Heart right ventricle (tissue), 16 donors: ENCODE measurements at places on chromosomes 11 and 22. TPM values are rescaled to one million over a fixed set of nuclear protein-coding genes. Genes with fewer than 3 reads are reported as not detected.

DNA sequence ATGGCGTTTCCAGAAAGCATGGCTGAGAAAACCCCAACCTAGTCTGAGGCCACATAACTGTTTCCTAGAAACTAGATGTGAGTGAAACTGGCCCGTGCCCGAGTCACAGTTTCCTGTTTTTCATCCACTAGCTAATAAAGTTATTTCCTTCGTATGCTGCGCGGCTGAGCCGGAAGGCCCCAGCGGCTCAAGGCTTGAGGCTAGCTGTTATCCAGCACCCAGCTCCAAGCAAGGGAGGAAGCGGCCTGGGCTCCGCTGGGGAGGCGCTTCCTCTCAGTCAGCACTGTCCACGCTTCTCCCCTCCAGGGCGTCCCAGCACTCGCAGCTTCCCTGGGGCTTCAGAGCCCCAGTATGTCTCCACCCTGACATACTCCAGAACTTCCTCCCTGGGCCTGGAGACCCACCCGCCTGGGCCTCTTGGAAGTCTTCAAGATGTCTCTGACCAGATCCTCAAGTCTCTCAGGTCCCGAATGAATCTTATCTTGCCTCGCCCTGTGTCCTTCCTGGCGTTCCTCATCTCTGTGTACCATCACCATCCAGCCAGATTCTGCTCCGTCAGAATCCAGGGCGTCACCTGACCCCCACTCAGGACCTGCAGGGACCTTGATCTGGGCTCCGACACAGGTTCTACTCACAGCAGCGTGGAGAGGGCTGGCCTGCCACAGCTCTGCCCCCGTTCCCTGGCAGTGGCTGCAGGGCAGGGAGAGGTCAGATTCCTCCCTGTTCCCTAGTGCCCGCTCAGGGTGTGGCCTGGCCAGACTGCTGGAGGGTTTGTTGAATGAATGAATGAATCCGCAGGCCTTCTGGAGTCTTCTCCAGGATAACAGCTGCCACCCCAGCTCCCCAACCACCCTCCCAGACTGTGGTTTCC, 81.9 kb downstream of the LRRC32 start:
- peak overlapping the region; percentile 77 for H3K27ac ChIP-seq
- no peak overlapping the region for H3K4me3 ChIP-seq
- no peaks in the 10 kb centered on the region for H3K27me3 ChIP-seq
- H3K36me3 ChIP-seq, result no peaks in the 10 kb centered on the region
- peaks cover 17% of the 10 kb centered on the region for H3K4me1 ChIP-seq
- DNase-seq, result peak; percentile 84

- no peak overlapping the region for H3K27ac ChIP-seq
- no peak for DNase-seq
- no peaks in the 10 kb centered on the region for H3K27me3 ChIP-seq
These were observed 227.4 kb upstream of the FAT3 start for GRCh38 chr11:91997226-91997625.

DNA sequence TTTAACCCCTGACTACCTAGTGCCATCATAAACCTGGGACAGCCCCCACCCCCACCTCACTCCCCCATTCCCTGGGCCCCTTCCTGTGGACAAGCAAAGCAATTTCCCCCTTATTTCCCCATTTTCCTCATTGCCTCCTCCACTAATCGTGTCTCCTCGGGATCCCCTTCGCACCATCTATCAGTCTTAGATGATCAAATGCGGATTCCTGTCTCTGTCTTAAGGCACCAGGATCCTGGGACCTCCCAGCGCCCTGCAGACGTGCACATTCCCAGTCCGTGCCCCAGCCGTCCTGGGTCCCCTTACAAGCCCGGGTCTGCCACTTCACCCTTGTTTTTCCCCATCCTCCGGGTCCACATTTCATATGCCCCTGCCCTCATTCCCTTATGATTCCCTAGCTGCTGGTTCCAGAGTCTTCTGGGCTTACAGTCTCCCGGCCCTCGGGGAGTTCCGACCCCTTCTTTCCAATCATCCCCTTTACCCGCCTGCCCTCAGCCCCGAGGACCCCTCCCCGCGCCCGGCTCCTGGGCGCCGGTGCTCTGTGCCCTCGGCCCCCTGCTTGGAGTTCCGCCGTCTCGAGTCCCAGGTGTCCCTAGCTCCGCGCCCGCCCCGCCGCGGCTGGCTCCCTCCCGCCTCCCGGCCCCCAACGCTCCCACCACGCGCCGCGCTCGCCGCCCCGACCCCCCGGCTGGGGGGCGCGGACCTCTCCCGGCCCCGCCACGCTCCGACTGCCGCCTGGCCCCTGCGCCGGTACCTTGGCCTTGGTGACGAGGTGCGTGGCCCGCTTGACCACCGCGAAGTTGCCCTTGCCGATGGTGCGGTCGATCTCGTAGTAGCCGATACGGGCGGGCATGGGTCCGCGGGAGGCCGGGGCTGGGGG, 599 bp downstream of the SIK3 start:
- H3K27ac ChIP-seq, result peak overlapping the region; percentile 99
- DNase-seq, result peak; percentile 59
- no peaks in the 10 kb centered on the region for H3K36me3 ChIP-seq
- no peaks in the 10 kb centered on the region for H3K27me3 ChIP-seq

- peaks cover 6% of the 10 kb centered on the region for H3K27me3 ChIP-seq
- no peak for DNase-seq
- no peak overlapping the region for H3K4me3 ChIP-seq
- H3K36me3 ChIP-seq, result no peaks in the 10 kb centered on the region
- H3K27ac ChIP-seq, result no peak overlapping the region
These were observed 25.1 kb upstream of the PAMR1 start for GRCh38 chr11:35550374-35551036.

- H3K27ac ChIP-seq, result no peak overlapping the region
- no peaks in the 10 kb centered on the region for H3K27me3 ChIP-seq
- no peak overlapping the region for H3K4me3 ChIP-seq
- H3K36me3 ChIP-seq, result no peaks in the 10 kb centered on the region
These were observed 474.2 kb upstream of the KIRREL3 start for GRCh38 chr11:127474766-127475165.

DNA sequence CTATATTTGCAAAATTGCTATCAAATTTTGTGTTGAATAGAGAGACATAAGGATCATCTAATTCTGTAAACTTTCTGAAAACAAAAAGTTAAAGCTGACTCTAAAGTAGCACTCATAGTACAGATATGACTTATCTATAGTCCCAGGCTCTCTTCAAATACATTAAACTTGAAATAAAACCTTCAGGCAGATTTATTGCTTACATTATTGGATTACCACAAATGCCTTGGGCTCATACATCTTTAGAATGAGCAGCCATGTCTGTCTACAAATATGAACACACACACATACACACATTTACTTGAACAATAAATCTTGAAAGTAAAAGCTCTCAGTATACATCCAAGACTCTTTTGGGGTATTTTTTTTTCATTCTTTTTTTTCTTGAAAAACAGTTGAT, 207.9 kb downstream of the LUZP2 start:
- H3K4me1 ChIP-seq, result no peaks in the 10 kb centered on the region
- no peak overlapping the region for H3K4me3 ChIP-seq
- no peaks in the 10 kb centered on the region for H3K36me3 ChIP-seq
- H3K27me3 ChIP-seq, result no peaks in the 10 kb centered on the region
- DNase-seq, result no peak

GRCh38 chr11:8016440-8016839, 29.3 kb downstream of the EIF3F start:
- no peak overlapping the region for H3K27ac ChIP-seq
- H3K27me3 ChIP-seq, result peaks cover 15% of the 10 kb centered on the region

GRCh38 chr11:57971272-57972012, 52.2 kb upstream of the OR9Q1 start:
- H3K4me3 ChIP-seq, result no peak overlapping the region
- no peaks in the 10 kb centered on the region for H3K4me1 ChIP-seq
- no peak for DNase-seq
- H3K27me3 ChIP-seq, result no peaks in the 10 kb centered on the region
- no peaks in the 10 kb centered on the region for H3K36me3 ChIP-seq
- no peak overlapping the region for H3K27ac ChIP-seq

DNA sequence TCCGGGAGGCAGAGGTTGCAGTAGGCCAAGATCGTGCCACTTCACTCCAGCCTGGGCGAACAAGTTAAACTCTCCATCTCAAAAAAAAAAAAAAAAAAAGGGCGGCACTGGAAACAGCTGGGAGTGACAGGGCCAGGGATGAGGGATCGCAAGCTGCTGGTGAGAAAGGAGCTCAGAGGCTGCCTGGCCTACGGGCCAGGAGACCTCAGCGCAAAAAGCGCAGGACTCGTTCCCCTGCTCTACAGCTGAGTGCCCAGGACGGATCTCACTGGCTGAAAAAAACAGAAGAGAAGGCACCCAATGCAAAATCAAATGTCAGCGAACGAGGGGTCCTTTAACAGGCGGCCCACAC, 650 bp upstream of the NUP50 start:
- H3K27me3 ChIP-seq, result no peaks in the 10 kb centered on the region
- peak overlapping the region; percentile 84 for H3K4me3 ChIP-seq
- no peaks in the 10 kb centered on the region for H3K4me1 ChIP-seq
- peak overlapping the region; percentile 92 for H3K27ac ChIP-seq

- no peaks in the 10 kb centered on the region for H3K36me3 ChIP-seq
- peaks cover 38% of the 10 kb centered on the region for H3K4me1 ChIP-seq
- no peak overlapping the region for H3K27ac ChIP-seq
- no peak for DNase-seq
- H3K27me3 ChIP-seq, result no peaks in the 10 kb centered on the region
- no peak overlapping the region for H3K4me3 ChIP-seq
These were observed 68.3 kb upstream of the LINC01488 start for GRCh38 chr11:69413015-69413801.

GRCh38 chr11:68312780-68313573, 586 bp downstream of the LRP5 start:
- H3K27ac ChIP-seq, result peak overlapping the region; percentile 86
- DNase-seq, result no peak
- H3K27me3 ChIP-seq, result no peaks in the 10 kb centered on the region

DNA sequence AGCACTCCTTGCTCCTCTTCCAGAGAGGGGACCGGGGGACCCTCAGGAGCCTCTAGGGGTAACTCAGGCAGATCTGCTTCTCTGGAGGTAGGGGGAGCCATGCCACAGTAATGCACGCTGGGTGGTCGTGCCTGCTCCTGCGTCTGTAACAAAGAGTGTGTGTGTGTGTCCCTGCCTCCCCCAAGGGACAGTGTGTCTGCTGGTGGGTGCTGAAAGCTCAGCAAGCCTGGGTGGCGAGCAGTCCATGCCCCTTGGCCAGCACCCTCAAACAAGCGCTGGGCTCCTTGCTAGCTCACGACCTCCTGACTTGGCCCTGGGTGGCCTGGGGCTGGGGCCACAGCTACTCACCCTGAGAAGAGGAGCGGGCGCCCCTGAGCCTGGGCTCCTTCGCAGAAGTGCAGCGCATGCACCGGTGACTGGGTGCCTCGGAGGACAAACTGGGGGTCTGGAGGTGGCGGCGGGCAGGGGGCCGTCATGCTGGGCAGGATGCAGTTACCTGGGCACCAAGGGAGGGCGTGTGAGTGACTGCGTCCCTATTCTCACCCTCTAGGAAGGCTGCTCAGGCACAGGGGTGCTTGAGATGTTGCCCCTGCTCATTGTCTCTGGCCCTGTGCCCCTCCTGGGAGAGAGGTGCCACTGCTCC, 33.7 kb downstream of the GNB1L start:
- no peak overlapping the region for H3K27ac ChIP-seq
- H3K36me3 ChIP-seq, result no peaks in the 10 kb centered on the region
- H3K27me3 ChIP-seq, result no peaks in the 10 kb centered on the region
- H3K4me1 ChIP-seq, result no peaks in the 10 kb centered on the region
- no peak for DNase-seq

DNA sequence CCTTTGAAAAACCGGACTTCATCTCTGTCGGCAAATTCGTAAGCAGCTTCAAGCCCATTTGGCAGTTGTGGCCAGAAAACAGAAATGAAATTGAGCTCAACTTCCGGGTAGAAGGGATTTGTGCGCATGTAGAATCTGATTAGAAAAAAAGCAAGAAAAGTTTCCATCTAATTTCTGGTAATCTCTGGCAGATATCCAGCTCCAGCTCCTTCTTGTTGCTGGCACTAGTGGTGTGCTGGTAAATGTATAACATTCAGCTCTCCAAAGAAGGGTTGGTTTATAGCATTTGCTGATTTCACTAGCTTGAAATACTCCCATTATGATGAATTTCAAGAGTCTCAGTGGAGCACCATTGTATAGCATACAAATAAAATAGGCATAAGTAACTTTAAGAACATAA, 5.4 kb downstream of the MMP1 start:
- H3K27me3 ChIP-seq, result no peaks in the 10 kb centered on the region
- no peak overlapping the region for H3K4me3 ChIP-seq
- no peak overlapping the region for H3K27ac ChIP-seq
- H3K36me3 ChIP-seq, result no peaks in the 10 kb centered on the region
- H3K4me1 ChIP-seq, result no peaks in the 10 kb centered on the region
- no peak for DNase-seq

DNA sequence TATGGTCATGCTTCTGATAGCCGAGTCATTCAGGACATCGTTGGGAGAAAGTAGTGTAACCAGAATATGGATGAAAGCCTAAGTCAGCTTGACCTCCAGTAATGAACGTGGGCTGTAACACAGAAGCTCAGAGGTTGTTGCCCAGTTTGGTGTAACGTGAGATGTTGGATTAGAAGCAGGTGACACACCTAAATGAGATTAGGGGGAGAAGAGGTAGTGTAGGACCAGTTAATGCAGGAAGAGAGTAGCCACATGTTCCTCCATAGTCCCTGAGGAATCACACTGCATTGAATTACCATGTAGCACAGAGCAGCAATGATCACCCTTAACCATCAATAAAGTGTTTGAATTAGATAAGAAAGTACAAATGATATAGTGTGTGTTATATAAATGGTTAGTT, 20.4 kb downstream of the FBXO7 start:
- no peak overlapping the region for H3K27ac ChIP-seq
- no peaks in the 10 kb centered on the region for H3K4me1 ChIP-seq
- no peaks in the 10 kb centered on the region for H3K36me3 ChIP-seq
- H3K4me3 ChIP-seq, result no peak overlapping the region
- no peak for DNase-seq

- H3K27ac ChIP-seq, result peak overlapping the region; percentile 41
- no peak overlapping the region for H3K4me3 ChIP-seq
- DNase-seq, result no peak
- H3K27me3 ChIP-seq, result no peaks in the 10 kb centered on the region
- no peaks in the 10 kb centered on the region for H3K36me3 ChIP-seq
- peaks cover 32% of the 10 kb centered on the region for H3K4me1 ChIP-seq
These were observed 4.1 kb downstream of the BEST1 start for GRCh38 chr11:61954106-61954850.

DNA sequence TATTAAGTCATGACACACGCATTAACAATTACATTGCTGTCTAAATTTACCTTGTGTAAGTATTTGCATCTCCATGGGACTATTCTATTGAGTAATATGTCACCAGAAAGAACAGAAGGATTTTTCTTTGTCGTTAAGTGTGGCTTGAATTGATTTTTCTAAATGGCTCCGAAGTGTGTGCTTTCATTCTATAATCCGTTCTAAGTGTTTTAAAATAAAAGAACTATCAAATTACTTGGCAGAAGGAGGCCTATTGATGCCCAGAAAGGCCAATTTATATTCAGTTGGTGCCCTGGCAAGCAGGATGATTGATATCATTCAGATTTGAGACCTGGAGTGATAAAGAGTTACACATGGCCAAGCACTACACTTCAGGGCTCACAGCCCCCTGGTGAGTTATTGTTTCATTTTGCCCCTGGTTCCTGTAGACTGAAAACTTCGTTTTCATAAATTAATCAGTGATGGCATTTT, 538.9 kb upstream of the ANO5 start:
- no peak for DNase-seq
- no peaks in the 10 kb centered on the region for H3K27me3 ChIP-seq
- no peaks in the 10 kb centered on the region for H3K4me1 ChIP-seq
- H3K4me3 ChIP-seq, result no peak overlapping the region

GAL3ST1 gene
- total RNA-seq, result not detected

FAM111B gene
- not detected for total RNA-seq

NXPE4 gene
- total RNA-seq, result not detected

CD248 gene
- 6.5 TPM for total RNA-seq

PKDREJ gene
- total RNA-seq, result 0.05 TPM

CSNK2A3 gene
- total RNA-seq, result 0.71 TPM

UPB1 gene
- total RNA-seq, result 0.71 TPM

MAPK8IP1 gene
- total RNA-seq, result 4.5 TPM

RASL10A gene
- total RNA-seq, result 0.96 TPM

GDPD4 gene
- total RNA-seq, result not detected

OR51B4 gene
- not detected for total RNA-seq

SMIM38 gene
- total RNA-seq, result 0.12 TPM
